Small intestine (tissue), 16 donors: ENCODE measurements at places on chromosomes 4 and X. TPM values are rescaled to one million over a fixed set of nuclear protein-coding genes. Genes with fewer than 3 reads are reported as not detected.

The FAT1 gene
- 62.4 TPM for polyA plus RNA-seq

The MAGEC2 gene
- polyA plus RNA-seq = not detected

The SPINK2 gene
- polyA plus RNA-seq = 0.51 TPM

The CCNB3 gene
- 0.37 TPM for polyA plus RNA-seq

The ARSJ gene
- not detected for polyA plus RNA-seq

The XPNPEP2 gene
- 80.1 TPM for polyA plus RNA-seq

The ZIC3 gene
- polyA plus RNA-seq = not detected

The POLN gene
- polyA plus RNA-seq = 0.98 TPM

The IL2RG gene
- 21.0 TPM for polyA plus RNA-seq

The SFRP2 gene
- polyA plus RNA-seq = 1.1 TPM

The HPGD gene
- polyA plus RNA-seq = 107 TPM

The FGF13 gene
- polyA plus RNA-seq = 0.67 TPM

DNA sequence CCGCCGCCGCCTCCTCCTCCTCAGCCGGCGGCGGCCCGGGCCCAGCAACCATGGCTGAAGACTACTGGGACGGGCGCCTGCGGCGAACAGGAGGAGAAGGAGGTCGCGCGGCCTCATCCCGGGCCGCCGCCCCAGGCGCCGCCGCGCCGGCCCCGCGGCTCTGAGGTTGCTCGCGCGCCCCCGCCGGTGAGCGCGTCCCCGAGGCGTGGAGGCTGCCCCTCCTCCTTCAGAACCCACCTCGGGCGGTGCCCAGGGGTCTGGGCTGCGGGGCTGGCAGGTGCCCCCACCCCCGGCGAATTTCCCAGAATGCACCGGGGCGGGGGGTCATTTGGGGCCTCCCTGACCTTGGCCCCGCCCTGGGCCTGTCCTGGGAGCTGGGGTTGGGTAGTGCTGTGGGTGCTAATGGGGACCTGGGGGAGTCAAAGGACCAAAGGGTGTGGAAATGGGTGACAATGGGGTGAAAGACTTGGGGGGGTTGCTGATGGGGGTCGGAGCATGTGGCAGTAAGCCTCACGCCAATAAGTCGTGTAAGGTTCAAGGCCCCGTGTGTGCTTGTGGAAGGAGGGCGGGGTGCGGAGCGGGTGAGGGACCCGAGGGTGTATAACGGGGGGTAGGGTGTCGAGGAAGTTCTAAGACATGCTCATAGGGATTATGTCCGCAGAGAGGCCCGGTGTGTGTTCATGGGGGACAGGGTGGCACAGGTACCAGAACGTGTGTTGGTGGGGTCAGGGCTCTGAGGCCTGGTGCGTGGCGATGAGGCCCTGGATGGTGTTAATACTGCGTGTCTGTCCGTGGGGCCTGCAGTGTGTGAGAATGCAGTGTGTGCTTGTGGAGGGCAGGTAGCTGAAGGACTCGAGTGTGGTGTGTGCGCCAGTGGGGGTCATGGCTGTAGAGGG is 687 bp downstream of the CDK16 start:
- DNase-seq = peak; percentile 47
- peaks cover 21% of the 10 kb centered on the region for H3K4me1 ChIP-seq
- no peaks in the 10 kb centered on the region for H3K27me3 ChIP-seq
- H3K36me3 ChIP-seq = peaks cover 47% of the 10 kb centered on the region
- H3K4me3 ChIP-seq = peak overlapping the region; percentile 76
- peak overlapping the region; percentile 96 for H3K27ac ChIP-seq

GRCh38 chr4:61373901-61374440 is 173.8 kb downstream of the ADGRL3 start:
- no peaks in the 10 kb centered on the region for H3K27me3 ChIP-seq
- H3K4me1 ChIP-seq = no peaks in the 10 kb centered on the region
- no peak for DNase-seq
- no peak overlapping the region for H3K4me3 ChIP-seq
- H3K27ac ChIP-seq = no peak overlapping the region
- H3K36me3 ChIP-seq = no peaks in the 10 kb centered on the region

- H3K4me1 ChIP-seq = no peaks in the 10 kb centered on the region
- no peak overlapping the region for H3K4me3 ChIP-seq
- DNase-seq = no peak
- no peaks in the 10 kb centered on the region for H3K27me3 ChIP-seq
- H3K27ac ChIP-seq = no peak overlapping the region
- no peaks in the 10 kb centered on the region for H3K36me3 ChIP-seq
These were observed 96.3 kb upstream of the HPF1 start for GRCh38 chr4:169854090-169854489.

- H3K4me3 ChIP-seq = no peak overlapping the region
- H3K36me3 ChIP-seq = no peaks in the 10 kb centered on the region
- DNase-seq = no peak
- no peaks in the 10 kb centered on the region for H3K27me3 ChIP-seq
- H3K27ac ChIP-seq = no peak overlapping the region
These were observed 131.4 kb downstream of the GBA3 start for GRCh38 chr4:22824091-22824490.

DNA sequence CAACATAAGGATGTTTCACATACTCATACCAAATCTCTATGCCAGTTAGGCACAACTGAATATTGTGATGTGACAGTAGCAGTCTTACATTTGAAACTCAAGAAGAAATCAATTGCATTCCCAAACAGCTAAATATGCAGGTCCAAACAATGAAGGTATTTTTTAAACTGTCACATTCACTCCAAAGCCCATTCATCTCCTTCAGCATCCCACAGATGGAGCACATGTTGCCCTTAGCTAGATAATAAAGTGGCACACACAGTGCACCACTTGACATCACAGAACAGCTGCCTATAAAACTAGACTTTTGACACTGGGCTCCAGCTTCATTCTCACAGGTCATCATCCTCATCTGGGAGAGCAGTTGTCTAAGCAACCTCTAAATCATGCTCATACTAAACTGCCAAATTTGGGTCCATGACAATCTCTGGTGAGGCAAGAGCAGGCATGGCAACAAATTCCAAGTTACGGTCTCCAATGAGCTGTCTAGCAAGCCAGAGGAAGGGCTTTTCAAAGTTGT is 26.2 kb upstream of the ARHGEF6 start:
- no peak for DNase-seq
- no peak overlapping the region for H3K4me3 ChIP-seq
- no peaks in the 10 kb centered on the region for H3K4me1 ChIP-seq
- H3K27ac ChIP-seq = no peak overlapping the region
- no peaks in the 10 kb centered on the region for H3K27me3 ChIP-seq

DNA sequence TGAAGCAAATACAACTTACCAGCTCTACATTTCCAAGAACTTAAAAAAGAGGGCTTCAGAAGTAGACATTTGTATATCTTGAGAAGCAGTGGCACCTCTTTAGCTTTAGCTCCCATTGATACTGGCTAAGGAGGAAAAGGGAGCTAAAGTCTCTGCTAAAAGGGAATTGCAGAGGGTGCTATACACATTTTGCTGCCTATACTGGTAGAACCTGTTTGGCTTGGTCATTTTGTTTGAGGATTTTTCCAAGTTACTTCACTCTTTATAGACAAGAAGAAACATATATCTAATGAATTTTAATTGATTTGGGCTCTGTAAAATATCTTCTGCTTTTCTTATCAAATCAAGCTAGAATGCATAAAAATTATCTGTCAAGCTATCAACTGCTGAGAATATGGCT is 11.8 kb downstream of the PAPSS1 start:
- H3K36me3 ChIP-seq = no peaks in the 10 kb centered on the region
- no peak for DNase-seq
- no peaks in the 10 kb centered on the region for H3K4me1 ChIP-seq

GRCh38 chr4:16023776-16024408 is 59.9 kb downstream of the PROM1 start:
- H3K36me3 ChIP-seq = no peaks in the 10 kb centered on the region
- H3K4me3 ChIP-seq = no peak overlapping the region
- H3K27me3 ChIP-seq = no peaks in the 10 kb centered on the region

GRCh38 chr4:33091961-33092360 is 2371.8 kb downstream of the PCDH7 start:
- no peak overlapping the region for H3K27ac ChIP-seq
- no peaks in the 10 kb centered on the region for H3K27me3 ChIP-seq
- DNase-seq = no peak
- H3K4me3 ChIP-seq = no peak overlapping the region

DNA sequence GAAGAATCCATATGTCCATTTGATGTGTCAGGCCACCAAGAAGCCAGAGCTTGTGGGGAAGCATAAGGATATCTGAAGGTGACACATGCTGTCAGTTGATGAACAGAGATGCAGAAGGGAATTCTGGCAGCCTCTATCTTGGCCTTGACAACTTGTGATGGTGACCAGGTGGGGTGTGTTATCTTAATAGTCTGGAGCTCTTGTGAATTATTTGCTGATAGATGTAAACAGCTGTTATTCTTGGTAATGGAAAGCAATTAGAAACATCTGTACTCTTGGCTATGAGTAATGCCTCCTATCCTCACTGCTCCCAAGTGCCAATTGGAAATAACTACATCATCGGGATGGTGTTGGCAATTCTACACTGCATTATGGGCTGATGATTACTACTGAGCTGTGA is 51.9 kb downstream of the NAA11 start:
- no peak overlapping the region for H3K27ac ChIP-seq
- no peaks in the 10 kb centered on the region for H3K27me3 ChIP-seq
- H3K4me1 ChIP-seq = no peaks in the 10 kb centered on the region
- no peak overlapping the region for H3K4me3 ChIP-seq
- no peaks in the 10 kb centered on the region for H3K36me3 ChIP-seq

DNA sequence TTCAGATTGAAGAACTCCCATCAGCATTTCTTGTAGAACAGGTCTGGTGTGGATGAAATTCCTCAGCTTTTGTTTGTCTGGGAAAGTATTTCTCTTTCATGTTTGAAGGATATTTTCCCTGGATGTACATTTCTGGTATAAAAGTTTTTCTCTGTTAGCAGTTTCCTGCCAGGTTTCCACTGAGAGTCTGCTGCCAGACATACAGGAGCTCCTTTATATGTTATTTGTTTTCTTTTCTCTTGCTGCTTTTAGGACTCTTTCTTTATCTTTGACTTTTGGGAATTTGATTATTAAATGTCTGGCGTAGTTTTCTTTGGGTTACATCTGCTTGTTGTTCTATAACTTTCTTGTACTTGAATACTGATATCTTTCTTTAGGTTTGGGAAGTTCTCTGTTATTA is 486.5 kb downstream of the ARAP2 start:
- no peaks in the 10 kb centered on the region for H3K4me1 ChIP-seq
- no peaks in the 10 kb centered on the region for H3K36me3 ChIP-seq
- H3K4me3 ChIP-seq = no peak overlapping the region
- no peaks in the 10 kb centered on the region for H3K27me3 ChIP-seq

GRCh38 chr4:179328627-179329026 is 1886.4 kb upstream of the AGA start:
- no peak overlapping the region for H3K4me3 ChIP-seq
- DNase-seq = no peak
- H3K27ac ChIP-seq = no peak overlapping the region
- H3K4me1 ChIP-seq = no peaks in the 10 kb centered on the region

DNA sequence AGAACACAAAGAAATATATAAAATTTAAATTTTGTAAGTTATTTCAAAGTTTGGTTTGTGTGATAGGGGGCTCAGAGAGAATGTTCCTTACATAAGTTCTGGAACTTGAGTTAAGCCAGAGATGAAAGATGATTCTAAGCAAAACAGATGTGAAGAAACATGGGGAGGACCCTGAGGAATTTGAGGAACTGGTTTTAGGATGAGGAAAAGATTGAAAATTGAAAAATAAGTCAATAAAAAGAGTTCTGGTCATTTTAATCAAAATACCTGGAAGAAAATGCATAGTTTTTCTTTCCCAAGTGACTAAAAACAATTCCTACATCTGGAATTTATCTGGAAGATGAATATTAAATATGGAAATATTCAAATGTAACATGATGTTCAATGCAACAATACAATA is 37.4 kb downstream of the HELQ start:
- H3K27ac ChIP-seq = no peak overlapping the region
- DNase-seq = no peak
- no peaks in the 10 kb centered on the region for H3K4me1 ChIP-seq
- peaks cover 10% of the 10 kb centered on the region for H3K36me3 ChIP-seq
- no peaks in the 10 kb centered on the region for H3K27me3 ChIP-seq

- peaks cover 12% of the 10 kb centered on the region for H3K4me1 ChIP-seq
- no peak for DNase-seq
- no peaks in the 10 kb centered on the region for H3K36me3 ChIP-seq
- H3K27ac ChIP-seq = no peak overlapping the region
- no peaks in the 10 kb centered on the region for H3K27me3 ChIP-seq
These were observed 2.6 kb downstream of the UVSSA start for GRCh38 chr4:1349359-1350168.

- H3K36me3 ChIP-seq = no peaks in the 10 kb centered on the region
- no peak for DNase-seq
- H3K27ac ChIP-seq = peak overlapping the region; percentile 54
- H3K4me1 ChIP-seq = no peaks in the 10 kb centered on the region
- peak overlapping the region; percentile 48 for H3K4me3 ChIP-seq
These were observed 1.8 kb downstream of the FLNA start for GRCh38 chrX:154372612-154373022.

- H3K4me1 ChIP-seq = no peaks in the 10 kb centered on the region
- no peak overlapping the region for H3K27ac ChIP-seq
- H3K4me3 ChIP-seq = no peak overlapping the region
- no peaks in the 10 kb centered on the region for H3K36me3 ChIP-seq
These were observed 102.5 kb downstream of the POLA1 start for GRCh38 chrX:24796204-24796603.

- H3K27ac ChIP-seq = no peak overlapping the region
- no peak overlapping the region for H3K4me3 ChIP-seq
- DNase-seq = no peak
- no peaks in the 10 kb centered on the region for H3K4me1 ChIP-seq
These were observed 224.0 kb upstream of the BMP3 start for GRCh38 chr4:80806472-80806871.

DNA sequence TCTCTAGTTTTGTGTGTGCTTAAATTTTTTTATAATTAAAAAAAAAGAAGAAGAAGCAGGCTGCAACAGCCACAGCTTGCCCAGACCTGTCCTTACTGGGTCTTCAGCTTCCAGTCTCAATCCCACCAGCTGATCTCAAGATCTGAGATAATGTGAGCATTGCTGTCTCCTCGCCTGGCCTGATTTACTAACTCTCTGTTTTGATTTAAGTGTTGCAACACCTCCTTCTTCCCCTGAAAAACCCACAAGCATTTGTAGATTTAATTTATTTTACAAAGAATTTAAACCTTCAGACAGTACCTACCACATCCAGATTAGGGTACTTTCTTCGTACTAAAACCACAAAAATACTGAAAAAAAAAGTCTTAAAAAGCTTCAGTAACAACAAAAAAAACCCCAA is 38.0 kb downstream of the FAM241A start:
- H3K4me1 ChIP-seq = no peaks in the 10 kb centered on the region
- H3K27ac ChIP-seq = no peak overlapping the region

- H3K4me3 ChIP-seq = no peak overlapping the region
- H3K4me1 ChIP-seq = peaks cover 3% of the 10 kb centered on the region
- H3K27me3 ChIP-seq = no peaks in the 10 kb centered on the region
- no peak overlapping the region for H3K27ac ChIP-seq
- H3K36me3 ChIP-seq = no peaks in the 10 kb centered on the region
These were observed 43.6 kb upstream of the UCP1 start for GRCh38 chr4:140612357-140612756.

GRCh38 chrX:133214301-133214700 is 3.9 kb downstream of the TFDP3 start:
- no peaks in the 10 kb centered on the region for H3K36me3 ChIP-seq
- H3K27me3 ChIP-seq = no peaks in the 10 kb centered on the region
- H3K4me1 ChIP-seq = no peaks in the 10 kb centered on the region
- no peak for DNase-seq
- H3K27ac ChIP-seq = no peak overlapping the region

- peaks cover 8% of the 10 kb centered on the region for H3K4me1 ChIP-seq
- H3K36me3 ChIP-seq = no peaks in the 10 kb centered on the region
- no peak overlapping the region for H3K27ac ChIP-seq
- no peaks in the 10 kb centered on the region for H3K27me3 ChIP-seq
- no peak for DNase-seq
These were observed 70.3 kb downstream of the SH3RF1 start for GRCh38 chr4:169200361-169201030.
